ENCODE measurements at places on chromosomes 5 and 9. TPM values are rescaled to one million over a fixed set of nuclear protein-coding genes. Genes with fewer than 3 reads are reported as not detected.

- no peak for DNase-seq
Measured at GRCh38 chr5:40774623-40775022, 18.9 kb upstream of the TTC33 start.

- no peak for DNase-seq
Measured at GRCh38 chr5:73763300-73764032, 137.5 kb downstream of the ARHGEF28 start.

- DNase-seq = no peak
Measured at GRCh38 chr5:136043968-136044610, 15.3 kb downstream of the TGFBI start.

GRCh38 chr9:4984171-4984620, 876 bp upstream of the JAK2 start:
- no peak for DNase-seq

DNA sequence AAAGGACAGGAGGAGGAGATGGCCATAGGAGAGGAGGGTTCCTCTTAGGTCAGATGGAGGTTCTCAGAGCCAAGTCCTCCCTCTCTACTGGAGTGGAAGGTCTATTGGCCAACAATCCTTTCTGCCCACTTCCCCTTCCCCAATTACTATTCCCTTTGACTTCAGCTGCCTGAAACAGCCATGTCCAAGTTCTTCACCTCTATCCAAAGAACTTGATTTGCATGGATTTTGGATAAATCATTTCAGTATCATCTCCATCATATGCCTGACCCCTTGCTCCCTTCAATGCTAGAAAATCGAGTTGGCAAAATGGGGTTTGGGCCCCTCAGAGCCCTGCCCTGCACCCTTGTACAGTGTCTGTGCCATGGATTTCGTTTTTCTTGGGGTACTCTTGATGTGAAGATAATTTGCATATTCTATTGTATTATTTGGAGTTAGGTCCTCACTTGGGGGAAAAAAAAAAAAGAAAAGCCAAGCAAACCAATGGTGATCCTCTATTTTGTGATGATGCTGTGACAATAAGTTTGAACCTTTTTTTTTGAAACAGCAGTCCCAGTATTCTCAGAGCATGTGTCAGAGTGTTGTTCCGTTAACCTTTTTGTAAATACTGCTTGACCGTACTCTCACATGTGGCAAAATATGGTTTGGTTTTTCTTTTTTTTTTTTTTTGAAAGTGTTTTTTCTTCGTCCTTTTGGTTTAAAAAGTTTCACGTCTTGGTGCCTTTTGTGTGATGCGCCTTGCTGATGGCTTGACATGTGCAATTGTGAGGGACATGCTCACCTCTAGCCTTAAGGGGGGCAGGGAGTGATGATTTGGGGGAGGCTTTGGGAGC, 3.1 kb downstream of the EGR1 start:
- peak; percentile 52 for DNase-seq

GRCh38 chr5:177588413-177588909, 3.5 kb upstream of the TMED9 start:
- no peak for DNase-seq

DNA sequence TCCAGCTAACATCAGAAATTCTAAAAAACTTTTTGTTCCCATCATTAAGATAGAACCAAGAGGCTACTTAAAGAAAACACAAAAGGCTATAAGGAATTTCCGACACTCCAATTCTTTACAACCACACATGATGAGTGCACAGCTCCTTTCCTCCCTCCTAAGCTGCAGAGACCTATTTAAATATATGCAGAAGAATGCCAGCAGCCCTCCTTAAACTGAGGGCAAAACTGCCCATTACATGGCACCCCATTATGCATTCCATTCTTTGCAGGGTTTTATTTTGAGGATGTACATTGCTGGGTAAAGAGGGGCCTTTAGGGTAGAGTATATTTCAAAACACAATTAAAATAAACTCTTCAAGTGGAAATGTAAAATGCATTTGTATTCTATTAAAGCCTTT, 502.9 kb downstream of the RASEF start:
- no peak for DNase-seq

DNA sequence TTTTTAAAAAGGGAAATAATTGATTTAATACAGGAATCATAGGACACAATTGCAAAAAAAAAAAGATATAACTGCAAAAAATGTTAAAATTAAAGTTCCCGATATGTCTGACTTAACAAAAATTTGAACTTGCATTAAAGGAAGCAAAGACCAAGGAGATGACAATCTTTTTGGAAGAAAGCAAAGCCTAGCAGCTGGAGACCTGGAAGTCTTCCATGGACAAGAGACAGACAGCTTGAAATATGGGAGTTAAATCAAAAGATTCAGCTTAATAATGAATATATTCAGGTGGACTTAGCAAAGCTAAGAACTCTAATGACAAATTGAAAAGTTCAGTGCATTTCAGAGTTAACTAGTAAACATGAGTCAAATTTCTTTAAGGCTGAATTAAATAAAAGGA, 568.7 kb upstream of the RGMB start:
- DNase-seq = no peak

DNA sequence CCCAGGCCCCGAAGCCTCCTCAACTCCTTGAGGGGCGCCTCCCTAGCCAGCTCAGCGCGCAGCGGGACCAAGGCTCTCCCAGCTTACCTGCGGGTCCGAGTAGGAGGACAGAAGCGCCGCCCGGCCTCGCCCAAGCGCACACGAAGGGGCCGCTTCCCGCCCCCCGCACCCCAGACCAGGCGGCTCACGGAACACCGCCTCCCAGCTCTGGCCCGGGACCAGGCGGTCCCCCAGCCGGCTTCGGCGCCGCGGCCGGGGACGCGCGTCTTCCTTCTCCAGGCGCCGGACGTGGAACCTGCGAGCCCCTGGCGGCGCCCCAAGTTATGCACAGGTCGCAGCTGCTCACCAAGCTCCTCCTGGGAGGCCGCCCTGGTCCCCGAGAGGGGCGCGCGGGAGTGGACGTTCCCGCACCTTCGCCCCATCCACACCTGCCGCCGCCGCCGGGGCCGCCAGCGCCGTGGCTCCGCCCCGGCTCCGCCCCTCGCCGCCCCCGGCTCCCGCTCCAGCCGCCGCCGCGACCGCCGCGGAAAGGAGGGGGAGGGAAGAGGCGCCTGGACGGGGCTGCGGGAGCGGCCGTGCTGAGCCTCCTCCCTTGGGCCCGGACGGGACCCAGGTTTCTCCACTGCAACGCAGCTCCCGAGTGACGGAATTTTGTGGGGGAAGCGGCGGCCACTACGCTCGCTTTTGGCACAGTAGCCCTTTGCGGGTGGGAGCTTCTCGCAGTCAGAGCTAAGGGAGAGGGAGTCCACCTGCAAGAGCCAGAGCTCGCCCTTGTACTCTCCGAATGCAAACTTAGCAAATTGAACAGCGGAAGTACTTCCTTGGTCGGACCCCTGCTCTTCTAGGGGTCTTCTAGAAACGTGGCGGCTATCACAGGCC, 77.5 kb upstream of the IFNE start:
- no peak for DNase-seq

DNA sequence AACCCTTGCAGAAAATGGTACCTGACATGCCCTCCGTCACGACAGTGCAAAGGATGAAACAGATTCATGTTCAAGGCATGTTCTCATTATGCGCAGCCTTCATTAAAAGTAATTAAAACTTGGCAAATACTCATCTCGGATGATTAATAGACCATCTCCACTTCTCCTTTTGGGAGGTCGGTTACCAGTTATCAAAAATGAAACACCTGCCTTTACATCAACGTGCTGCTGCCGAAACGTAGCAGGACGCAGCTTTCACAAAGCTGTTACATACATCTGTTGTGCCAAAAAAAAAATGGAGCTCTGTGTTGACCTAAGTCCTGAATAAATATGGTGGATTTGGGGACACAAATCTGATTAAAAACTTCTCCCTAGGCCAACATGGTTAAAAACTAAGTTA, 75.7 kb downstream of the PTCH1 start:
- DNase-seq = no peak

GRCh38 chr9:36030871-36031270, 5.8 kb upstream of the RECK start:
- DNase-seq = no peak

DNA sequence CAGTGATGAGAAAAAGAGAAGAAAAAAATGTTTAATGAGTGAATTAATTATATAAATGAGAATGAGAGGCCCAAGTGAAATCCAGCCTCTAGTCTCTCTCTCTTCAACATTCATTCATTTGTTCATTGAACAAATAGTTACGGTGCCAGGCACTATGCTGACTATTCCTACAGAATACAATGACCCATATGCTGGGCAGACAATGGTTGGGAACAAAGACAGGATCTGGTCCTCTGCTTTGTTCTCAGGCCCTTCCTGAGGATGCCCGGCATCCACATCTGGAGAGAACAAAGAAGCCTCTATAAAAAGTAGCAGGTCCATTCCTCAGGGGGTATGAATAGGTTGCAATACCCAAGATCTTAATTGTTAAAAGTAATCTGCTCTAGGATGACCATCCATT, 6.9 kb downstream of the ADAM19 start:
- DNase-seq = no peak

GRCh38 chr9:89659891-89660685, 55.3 kb downstream of the GADD45G start:
- DNase-seq = no peak

DNA sequence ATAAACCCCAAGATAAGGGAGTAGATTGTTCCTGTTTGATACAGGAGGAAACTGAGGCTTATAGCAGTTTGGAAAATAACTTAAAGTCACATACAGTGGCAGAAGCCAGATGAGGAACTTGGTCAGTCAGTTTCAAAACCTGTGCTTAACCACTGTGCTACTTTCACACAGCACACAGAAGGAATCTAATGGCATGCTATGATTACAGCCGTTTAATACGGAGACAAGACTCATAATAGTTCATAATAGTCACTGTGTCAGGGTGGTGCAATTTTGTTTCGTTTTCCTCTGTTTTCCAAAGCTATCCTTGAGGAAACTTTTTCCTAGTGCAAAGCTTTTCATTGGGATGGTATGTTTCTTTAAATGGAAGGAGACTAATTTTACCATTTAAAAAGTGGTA, 112.3 kb downstream of the GCNT1 start:
- no peak for DNase-seq

DNA sequence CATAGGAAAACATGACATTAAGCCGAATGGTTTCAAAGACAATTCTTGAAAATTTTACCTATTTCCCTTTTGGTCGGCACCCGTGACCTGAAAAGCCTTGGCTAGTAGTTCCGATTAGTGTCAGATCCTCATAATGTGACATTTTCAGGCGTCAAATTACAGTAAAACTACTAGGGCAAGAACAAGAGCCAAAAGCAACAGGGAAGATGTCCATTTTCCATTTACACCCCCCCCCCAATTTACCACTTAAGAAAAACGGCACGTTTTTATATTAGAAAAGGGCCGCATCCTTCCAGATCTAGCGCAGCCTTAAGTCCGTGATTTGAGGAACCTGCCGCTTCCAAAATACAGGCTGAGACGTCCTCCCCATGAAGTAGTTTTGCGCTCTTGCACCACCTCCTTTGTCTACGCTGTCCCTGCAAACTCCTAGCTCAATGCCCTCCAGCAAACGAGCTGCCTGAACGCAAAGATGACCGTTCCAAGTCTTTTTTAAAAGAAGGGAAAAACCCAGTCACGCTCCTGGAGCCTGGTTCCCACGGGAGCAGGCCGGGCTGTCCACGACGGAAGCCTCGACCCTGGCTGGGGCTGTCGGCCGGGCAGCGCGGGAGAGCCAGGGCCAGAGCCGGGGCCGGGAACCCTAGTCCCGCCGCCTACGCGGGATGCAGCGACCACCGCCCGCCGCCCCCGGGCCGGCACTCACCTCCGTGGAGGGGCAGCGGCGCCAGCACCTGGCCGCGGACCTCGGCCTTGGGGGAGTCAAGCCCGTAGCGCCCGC, 616 bp downstream of the RNF130 start:
- DNase-seq = peak; percentile 38

GRCh38 chr9:129319938-129320481, 141.9 kb upstream of the IER5L start:
- no peak for DNase-seq

GRCh38 chr5:34529581-34530331, 126.4 kb upstream of the RAI14 start:
- DNase-seq = no peak

DNA sequence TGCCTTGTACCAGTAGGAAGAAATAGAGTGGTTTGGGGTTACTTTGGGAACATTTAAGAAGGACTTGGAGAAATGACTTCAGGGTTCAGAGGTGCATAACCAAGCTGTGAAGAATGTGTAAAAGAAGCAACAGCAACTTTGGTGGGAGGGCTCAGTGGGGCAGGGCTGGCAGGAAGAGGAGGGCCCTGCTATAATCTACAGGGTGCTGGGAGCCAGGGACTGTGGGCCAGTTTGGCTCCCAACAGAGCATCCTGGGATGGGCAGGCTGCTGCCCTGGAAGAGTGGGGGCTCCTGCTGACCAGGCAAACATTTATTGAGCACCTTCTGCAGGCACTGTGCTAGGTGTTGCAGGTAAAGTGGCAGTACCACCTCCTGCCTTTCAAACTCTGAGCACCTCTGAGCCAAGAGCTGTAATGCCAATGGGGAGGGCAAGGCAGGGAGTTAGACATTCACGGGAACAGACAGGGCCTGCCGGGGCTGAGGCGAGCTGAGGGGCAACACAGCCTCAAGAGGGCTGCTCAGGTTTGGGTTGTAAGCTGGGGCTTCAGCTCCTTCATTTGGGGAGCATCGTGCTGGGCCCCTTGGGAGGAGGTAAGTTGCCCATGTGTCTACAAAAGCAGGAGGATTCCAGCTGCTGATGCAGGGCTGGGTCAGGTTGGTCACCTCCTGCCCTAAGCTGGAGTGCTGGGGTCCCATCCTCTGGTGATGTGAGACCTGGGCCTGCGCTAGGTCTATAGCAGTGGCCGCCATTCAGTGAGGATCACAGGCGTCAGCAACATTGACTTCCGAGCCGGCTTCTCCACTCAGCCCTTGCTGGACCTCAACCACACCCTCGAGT, 30.6 kb downstream of the HMCN2 start:
- DNase-seq = no peak

- no peak for DNase-seq
Measured at GRCh38 chr5:169550227-169550626, 33.3 kb upstream of the SPDL1 start.

- DNase-seq = no peak
Measured at GRCh38 chr9:21741151-21741550, 61.3 kb upstream of the MTAP start.

- DNase-seq = peak; percentile 16
Measured at GRCh38 chr5:139137697-139138096, 60.5 kb downstream of the SIL1 start.

SLC4A9 gene
- not detected for total RNA-seq

LRRC19 gene
- not detected for total RNA-seq

STING1 gene
- total RNA-seq = 32.2 TPM

PTGDS gene
- total RNA-seq = not detected

NDUFAF2 gene
- 59.5 TPM for total RNA-seq

RANBP6 gene
- 39.3 TPM for total RNA-seq

FAM153A gene
- not detected for total RNA-seq

PCDHB4 gene
- 1.7 TPM for total RNA-seq

EIF4E1B gene
- not detected for total RNA-seq

Data from A172 (cell line).